Lung (tissue), 17 donors: ENCODE measurements at places on chromosomes 12 and 14. TPM values are rescaled to one million over a fixed set of nuclear protein-coding genes. Genes with fewer than 3 reads are reported as not detected.

- no peaks in the 10 kb centered on the region for H3K36me3 ChIP-seq
- H3K4me1 ChIP-seq, result no peaks in the 10 kb centered on the region
- no peak for DNase-seq
- peak overlapping the region; percentile 2 for H3K27ac ChIP-seq
- no peak overlapping the region for H3K4me3 ChIP-seq
Observed at GRCh38 chr12:15698377-15698871, 90.8 kb downstream of the EPS8 start.

- H3K4me3 ChIP-seq, result no peak overlapping the region
- no peak for DNase-seq
- H3K36me3 ChIP-seq, result no peaks in the 10 kb centered on the region
- no peaks in the 10 kb centered on the region for H3K4me1 ChIP-seq
- H3K27me3 ChIP-seq, result no peaks in the 10 kb centered on the region
- H3K27ac ChIP-seq, result no peak overlapping the region
Observed at GRCh38 chr12:69024907-69025306, 91.9 kb upstream of the CPM start.

- H3K4me3 ChIP-seq, result no peak overlapping the region
- peaks cover 16% of the 10 kb centered on the region for H3K4me1 ChIP-seq
- no peaks in the 10 kb centered on the region for H3K36me3 ChIP-seq
- DNase-seq, result peak; percentile 56
Observed at GRCh38 chr12:18646286-18646890, 91.4 kb downstream of the PLCZ1 start.

DNA sequence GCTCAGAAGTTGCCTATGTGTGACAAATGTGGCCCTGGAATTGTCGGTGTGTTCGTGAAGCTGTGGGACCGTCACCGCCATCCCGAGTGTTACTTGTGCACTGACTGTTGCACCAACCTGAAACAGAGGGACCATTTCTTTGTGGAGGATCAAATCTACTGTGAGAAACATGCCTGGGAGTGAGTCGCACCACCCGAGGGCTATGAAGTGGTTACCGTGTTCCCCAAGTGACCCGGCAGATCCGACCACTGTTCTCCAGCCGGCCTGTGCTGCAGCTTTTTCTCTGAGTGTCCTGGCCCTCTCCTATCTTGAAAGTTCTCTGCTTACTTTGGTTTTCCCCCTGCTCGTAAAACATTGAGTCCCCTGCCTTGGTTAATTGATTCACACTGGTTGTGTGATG is 65.3 kb downstream of the VCPKMT start:
- no peaks in the 10 kb centered on the region for H3K36me3 ChIP-seq
- DNase-seq, result no peak
- no peak overlapping the region for H3K4me3 ChIP-seq
- H3K4me1 ChIP-seq, result peaks cover 7% of the 10 kb centered on the region
- H3K27ac ChIP-seq, result no peak overlapping the region

DNA sequence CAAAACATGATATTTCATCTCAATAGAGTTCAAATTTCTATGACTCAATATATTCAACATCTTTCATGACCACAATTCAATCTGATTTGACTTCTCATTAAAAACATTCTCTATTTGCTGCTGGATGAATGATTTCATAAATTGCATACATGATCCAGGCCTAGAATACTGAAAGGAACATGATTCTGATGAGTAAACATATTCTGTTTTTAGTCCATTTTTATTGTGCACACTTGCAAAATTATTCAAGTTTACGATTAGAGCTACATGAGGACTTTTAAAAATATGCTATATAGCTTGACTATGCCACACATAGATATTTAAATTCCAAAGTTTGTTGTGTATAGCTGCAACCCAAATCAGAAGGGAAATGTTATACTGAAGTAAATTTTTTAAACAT is 273.8 kb upstream of the GRIP1 start:
- DNase-seq, result no peak
- H3K36me3 ChIP-seq, result no peaks in the 10 kb centered on the region
- H3K27me3 ChIP-seq, result no peaks in the 10 kb centered on the region
- H3K4me1 ChIP-seq, result no peaks in the 10 kb centered on the region

- no peak overlapping the region for H3K4me3 ChIP-seq
- H3K27me3 ChIP-seq, result no peaks in the 10 kb centered on the region
- no peaks in the 10 kb centered on the region for H3K4me1 ChIP-seq
- H3K27ac ChIP-seq, result no peak overlapping the region
Observed at GRCh38 chr14:69345402-69345801, 52.7 kb downstream of the ERH start.

- no peak for DNase-seq
- no peaks in the 10 kb centered on the region for H3K4me1 ChIP-seq
- no peak overlapping the region for H3K4me3 ChIP-seq
- H3K36me3 ChIP-seq, result no peaks in the 10 kb centered on the region
- no peak overlapping the region for H3K27ac ChIP-seq
Observed at GRCh38 chr12:112843287-112843686, 51.7 kb downstream of the RPH3A start.

The DBX2 gene
- polyA plus RNA-seq, result 0.01 TPM
